Activated T-helper 1 cell treated with anti-CD3 and anti-CD28 coated beads, Interleukin-12 subunit alpha, Interleukin-12 subunit beta, Interleukin-2, Interleukin-4 antibody, amounts not matched to agents 30 ng/mL and 10 ng/mL and 1 ng/mL, durations not matched to agents 14 hours and 24 hours and 36 hours (primary cell): ENCODE measurements at places on chromosomes 1 and 21.

- no peaks in the 10 kb centered on the region for H3K36me3 ChIP-seq
- no peak for DNase-seq
- H3K27me3 ChIP-seq: peaks cover 9% of the 10 kb centered on the region
- no peak overlapping the region for H3K4me3 ChIP-seq
Measured at GRCh38 chr1:37177230-37177864, 143.0 kb upstream of the GRIK3 start.

- H3K4me3 ChIP-seq: no peak overlapping the region
- H3K27me3 ChIP-seq: peaks cover 8% of the 10 kb centered on the region
- DNase-seq: peak; percentile 64
- no peaks in the 10 kb centered on the region for H3K36me3 ChIP-seq
- no peak overlapping the region for H3K27ac ChIP-seq
Measured at GRCh38 chr1:34742667-34743270, 12.1 kb upstream of the GJB5 start.

DNA sequence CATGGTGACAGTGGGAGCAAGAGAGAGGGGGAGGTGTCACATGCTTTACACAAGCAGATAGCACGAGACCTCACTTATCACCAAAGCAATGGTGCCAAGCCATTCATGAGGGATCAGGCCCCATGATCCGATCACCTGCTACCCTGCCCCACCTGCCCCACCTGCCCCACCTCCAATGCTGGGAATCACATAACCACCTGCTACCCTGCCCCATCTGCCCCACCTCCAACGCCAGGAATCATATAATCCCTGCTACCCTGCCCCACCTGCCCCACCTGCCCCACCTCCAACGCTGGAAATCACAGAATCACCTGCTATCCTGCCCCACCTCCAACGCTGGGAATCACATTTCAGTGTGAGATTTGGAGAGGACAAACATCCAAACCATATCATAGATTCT lies 10.6 kb upstream of the AIRE start:
- no peaks in the 10 kb centered on the region for H3K36me3 ChIP-seq
- H3K4me3 ChIP-seq: no peak overlapping the region
- DNase-seq: no peak
- H3K4me1 ChIP-seq: no peaks in the 10 kb centered on the region
- peaks cover 24% of the 10 kb centered on the region for H3K27me3 ChIP-seq

GRCh38 chr1:84724128-84724860 lies 34.0 kb upstream of the SSX2IP start:
- peaks cover 6% of the 10 kb centered on the region for H3K4me1 ChIP-seq
- no peak overlapping the region for H3K4me3 ChIP-seq
- peaks cover 28% of the 10 kb centered on the region for H3K27me3 ChIP-seq

GRCh38 chr1:113538225-113538624 lies 147.9 kb downstream of the MAGI3 start:
- H3K27ac ChIP-seq: no peak overlapping the region
- no peak for DNase-seq
- H3K4me3 ChIP-seq: no peak overlapping the region
- no peaks in the 10 kb centered on the region for H3K4me1 ChIP-seq
- no peaks in the 10 kb centered on the region for H3K36me3 ChIP-seq
- H3K27me3 ChIP-seq: no peaks in the 10 kb centered on the region
